ENCODE measurements at places on chromosomes 2 and 18.

DNA sequence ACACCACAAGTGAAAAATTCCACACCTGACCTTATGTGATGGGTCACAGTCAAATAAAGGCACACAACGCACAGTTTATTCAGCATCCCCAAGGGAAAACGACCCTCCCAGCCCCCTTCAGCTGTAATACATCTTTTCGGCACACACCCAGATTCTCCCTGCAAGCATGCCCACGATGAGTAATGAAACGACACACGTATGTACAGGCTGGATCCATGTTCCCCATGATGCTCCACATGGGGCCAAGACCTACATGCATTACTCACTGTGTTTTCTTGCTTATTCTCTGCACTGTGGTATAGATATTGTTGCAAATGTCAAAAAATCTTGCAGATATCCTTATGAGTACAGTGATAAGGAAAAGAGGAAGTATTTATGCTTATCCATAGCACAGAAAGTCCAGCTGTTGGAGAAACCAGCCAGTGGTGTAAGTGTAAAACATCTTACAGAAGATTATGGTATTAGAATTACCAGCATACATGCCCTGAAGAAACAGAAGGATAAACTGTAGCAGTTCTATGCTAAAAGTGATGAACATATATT is 32.5 kb upstream of the SGPP2 start:
- no peak for DNase-seq

DNA sequence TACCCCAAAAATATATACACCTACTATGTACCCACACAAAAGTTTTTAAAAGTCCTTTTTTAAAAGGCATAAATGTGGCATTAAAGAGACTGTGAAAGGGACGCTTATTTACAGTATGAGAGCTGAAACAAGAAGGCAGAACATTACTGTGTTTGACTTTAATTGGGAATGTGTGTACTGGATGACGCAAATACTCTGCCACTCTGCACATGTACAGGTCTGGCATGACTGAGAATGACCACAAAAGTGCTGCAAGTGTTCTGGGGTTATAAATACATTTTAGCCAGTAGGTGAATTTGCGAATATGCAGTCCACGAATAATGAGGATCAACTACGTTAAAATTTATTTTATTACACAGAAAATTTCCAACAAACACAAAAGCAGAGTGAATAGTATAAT is 11.4 kb downstream of the DARS1 start:
- no peak for DNase-seq

DNA sequence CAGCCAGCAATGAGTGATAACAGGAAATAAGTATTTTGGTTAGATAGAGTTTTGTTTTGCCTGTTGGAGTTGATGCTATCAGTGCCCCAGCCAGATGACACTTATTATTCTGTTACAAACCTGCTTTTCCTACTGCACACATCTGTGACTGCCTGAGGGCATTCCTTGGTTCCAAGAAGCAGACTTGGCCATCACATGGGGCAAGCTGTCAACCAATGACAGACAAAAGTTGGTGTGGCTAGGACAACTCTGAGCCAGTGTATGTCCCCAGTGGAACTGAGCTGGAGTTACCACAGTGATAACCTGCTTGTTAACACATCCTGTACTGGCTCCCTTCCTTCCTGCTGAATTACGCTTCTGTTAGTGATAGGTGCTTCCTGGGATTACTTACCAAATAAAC is 54.5 kb downstream of the FAM171B start:
- no peak for DNase-seq

- no peak for DNase-seq
These were observed 565.1 kb downstream of the PIK3C3 start for GRCh38 chr18:42520138-42520537.

- no peak for DNase-seq
These were observed 169.0 kb upstream of the COL3A1 start for GRCh38 chr2:188805219-188805618.

DNA sequence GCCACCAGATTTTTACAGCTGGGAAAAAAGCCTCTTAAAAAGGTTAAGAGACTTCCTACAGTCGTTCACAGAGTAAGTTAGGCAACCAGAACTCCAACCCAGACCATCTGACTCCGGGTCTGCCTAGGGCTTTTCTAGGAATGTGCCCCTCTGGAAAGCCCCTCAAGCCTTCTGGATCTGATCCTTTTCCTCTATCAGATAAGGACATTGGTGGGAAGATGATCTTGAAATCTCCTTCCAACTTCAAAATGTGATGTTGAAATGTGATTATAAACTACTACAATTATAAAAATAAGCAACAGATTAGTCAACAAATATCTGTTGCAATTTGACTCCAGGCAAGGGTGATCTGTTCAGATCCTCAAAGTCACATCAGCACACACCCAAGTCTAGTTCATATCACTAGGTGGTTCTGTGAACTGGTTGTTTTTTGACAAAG is 270.4 kb downstream of the ARHGAP15 start:
- DNase-seq = no peak

DNA sequence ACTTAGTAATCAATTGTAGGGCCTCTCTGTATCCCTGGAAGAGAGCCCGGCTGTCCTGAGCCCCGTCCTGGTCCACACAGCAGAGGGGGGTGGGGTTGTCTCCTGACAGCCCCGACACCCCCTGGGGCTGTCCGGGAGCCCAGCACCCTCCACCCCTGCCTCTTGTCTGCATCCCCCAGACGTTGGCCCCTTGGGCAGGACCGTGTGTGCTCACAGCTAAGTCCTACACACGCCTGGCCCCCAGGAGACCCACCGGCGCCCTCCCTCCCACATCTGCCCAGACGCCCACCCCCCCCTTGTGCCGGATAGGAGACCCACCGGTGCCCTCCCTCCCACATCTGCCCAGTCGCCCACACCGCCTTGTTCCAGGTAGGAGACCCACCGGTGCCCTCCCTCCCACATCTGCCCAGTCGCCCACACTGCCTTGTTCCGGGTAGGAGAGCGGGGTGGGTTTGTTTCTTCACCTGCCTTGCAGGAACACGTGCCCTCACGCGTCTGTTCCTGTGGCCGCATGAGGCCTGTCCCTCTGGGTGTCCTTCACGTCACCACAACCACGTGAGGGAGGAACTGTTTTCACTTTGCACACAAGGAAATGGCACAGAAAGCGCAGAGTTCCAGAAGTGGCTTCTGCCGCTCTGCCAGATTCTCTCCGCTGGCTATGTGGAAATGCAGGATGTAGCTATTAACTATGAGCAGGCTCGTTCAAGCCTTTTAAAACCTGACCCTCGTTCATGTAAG is 61.1 kb upstream of the NFATC1 start:
- DNase-seq = no peak

DNA sequence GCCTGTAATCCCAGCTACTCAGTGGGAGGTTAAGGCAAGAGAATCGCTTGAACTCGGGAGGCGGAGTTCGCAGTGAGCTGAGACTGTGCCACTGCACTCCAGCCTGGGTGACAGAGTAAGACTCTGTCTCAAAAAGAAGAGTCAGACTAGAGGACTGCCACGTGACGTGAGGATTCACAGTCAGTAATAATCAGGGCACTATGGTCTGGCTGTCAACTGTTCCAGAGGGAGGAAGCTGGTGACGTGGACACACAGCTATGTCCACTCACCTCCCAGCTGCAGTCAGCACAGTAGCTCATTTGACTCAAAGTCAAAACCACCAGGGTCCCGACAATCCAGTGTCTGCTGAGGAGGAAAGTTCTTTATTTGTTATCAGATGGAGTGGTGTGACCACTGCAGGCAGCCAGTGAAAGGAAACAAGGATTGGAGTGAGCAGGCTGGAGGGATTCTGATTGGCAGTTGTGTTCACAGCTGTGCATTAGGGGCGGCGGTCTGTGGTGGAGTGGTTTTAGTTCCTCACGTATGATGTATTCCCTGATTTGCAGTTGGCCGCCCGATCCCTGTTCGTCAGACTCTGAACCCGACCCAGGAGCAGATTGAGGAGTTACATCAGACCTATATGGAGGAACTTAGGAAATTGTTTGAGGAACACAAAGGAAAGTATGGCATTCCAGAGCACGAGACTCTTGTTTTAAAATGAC is 37.9 kb downstream of the MOGAT1 start:
- no peak for DNase-seq

GRCh38 chr2:159196393-159196925 is 90.0 kb downstream of the WDSUB1 start:
- no peak for DNase-seq

DNA sequence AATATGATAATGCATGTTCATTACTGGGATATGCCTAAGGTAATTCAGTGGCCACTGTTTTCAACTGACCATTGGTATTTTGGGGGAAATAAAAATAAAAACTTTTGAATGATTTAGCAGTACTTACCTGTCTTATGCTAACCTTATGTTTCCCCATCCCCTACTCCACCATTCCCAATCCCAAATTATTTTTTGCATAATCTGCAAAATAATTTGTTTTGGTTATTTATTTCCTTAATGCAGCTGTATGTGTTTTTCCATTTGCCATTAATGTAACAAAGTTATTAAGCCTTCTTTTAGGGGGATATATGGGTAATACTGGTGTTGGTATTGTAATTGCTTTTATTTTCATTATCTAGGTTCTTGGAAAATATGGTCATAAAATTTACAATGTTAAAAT is 213.9 kb upstream of the GULP1 start:
- DNase-seq = no peak

- DNase-seq = no peak
These were observed 50.4 kb downstream of the CCDC93 start for GRCh38 chr2:117963446-117963845.

DNA sequence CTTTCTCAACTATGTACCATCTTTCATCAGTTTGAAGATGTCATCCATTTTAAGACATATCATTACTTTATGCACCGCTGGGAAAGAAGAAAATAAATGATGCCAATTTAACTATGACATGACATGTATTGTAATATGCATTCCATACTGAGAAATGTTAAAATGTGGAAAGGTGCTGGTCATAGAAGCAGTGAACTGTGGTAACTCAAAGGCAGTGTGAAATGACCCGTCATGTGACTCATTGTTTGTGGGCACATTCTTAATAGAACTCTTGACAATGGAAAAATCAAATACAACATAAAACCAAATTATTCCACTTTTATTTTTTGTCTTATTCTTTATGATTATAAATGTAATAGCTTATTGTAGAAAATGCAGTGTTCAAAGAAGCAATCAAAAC is 455.0 kb upstream of the ST6GAL2 start:
- no peak for DNase-seq
